Hematopoietic multipotent progenitor cell treated with erythropoietin and hydrocortisone succinate and interleukin-3 and kit ligand, for 17 days (in vitro differentiated cells): ENCODE measurements at places on chromosomes 5 and 9.
A peak's percentile ranks its signal among the peaks of the same experiment; 100 is the strongest.

- DNase-seq = no peak
Observed at GRCh38 chr5:1406681-1407640, 38.3 kb downstream of the SLC6A3 start.

GRCh38 chr5:134846641-134846960, 833 bp downstream of the C5orf24 start:
- DNase-seq = peak; percentile 37

- no peak for DNase-seq
Observed at GRCh38 chr9:95370064-95370463, 52.6 kb upstream of the FANCC start.

- DNase-seq = no peak
Observed at GRCh38 chr5:80834710-80835109, 125.5 kb upstream of the RASGRF2 start.

GRCh38 chr9:134486596-134486995, 155.0 kb upstream of the COL5A1 start:
- no peak for DNase-seq

DNA sequence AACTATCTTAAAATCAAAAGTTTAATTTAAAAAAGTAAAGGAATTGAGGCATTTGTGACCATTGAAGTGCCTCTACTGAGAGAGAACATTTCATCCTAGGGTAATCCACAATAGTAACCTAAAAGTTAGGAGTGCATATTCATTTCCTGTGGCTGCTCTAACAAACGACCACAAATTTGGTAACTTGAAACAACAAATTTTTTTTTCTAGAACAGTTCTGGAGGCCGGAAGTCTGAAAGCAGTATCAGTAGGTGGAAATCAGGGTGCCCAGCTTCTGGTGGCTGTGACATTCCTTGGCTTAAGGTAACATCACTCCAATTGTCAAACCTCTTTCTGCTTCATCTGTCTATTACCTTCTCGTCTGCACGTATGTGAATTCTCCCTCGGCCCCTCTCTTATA, 67.1 kb upstream of the SSBP2 start:
- no peak for DNase-seq

- no peak for DNase-seq
Observed at GRCh38 chr5:74538206-74538661, 102.3 kb downstream of the ENC1 start.

GRCh38 chr9:83367326-83367725, 170.9 kb downstream of the FRMD3 start:
- DNase-seq = no peak

DNA sequence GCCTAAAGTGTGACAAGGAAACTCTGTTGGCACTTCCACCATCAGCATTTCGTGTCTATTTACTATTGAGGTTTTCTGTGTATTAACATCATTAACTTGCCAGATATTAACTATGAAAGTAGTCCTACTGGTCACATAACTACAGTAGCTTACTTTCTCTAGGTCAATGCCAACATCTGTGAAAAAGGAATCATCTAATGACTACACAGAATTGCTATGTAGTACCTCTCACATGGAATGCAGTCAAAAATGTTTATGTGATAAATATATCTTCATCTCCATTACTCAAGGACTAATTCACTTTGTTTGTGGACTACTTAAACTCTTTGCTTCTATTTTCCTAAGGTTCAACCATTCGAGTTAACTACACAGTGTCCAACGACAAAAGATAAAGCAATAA, 2.1 kb downstream of the SCAI start:
- no peak for DNase-seq

DNA sequence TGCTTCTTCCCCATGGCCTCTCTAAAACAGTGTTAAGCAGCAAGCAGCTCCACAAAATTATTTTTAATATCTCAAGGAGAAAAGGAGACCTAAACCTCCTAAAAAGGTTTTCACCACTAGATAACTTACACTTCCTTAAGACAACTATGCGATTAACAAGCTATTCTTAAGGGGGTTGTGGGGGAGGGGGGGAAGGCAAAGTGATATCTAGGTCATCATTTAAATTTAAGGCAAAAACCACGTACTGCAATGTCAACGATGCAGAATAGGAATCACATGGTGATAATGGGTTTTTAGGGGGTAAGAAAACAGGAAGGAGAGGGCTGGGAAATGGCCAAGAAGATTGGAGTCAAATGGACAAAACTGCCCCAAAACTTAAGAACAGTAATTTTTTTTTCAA, 32.6 kb downstream of the CSNK1A1 start:
- DNase-seq = no peak

- no peak for DNase-seq
Observed at GRCh38 chr9:137027369-137028262, at the start of gene ABCA2. Gene ABCA2 (minus strand): TSS chr9:137028237. CDS start chr9:137028140, 97 bp downstream.

- no peak for DNase-seq
Observed at GRCh38 chr5:141574122-141574510, 44.7 kb downstream of the DIAPH1 start.

- DNase-seq = no peak
Observed at GRCh38 chr9:32454280-32454679, 69.8 kb downstream of the ACO1 start.

GRCh38 chr5:171599957-171600612, 180.6 kb downstream of the FGF18 start:
- no peak for DNase-seq

- no peak for DNase-seq
Observed at GRCh38 chr9:1747417-1747967, 267.7 kb upstream of the SMARCA2 start.

DNA sequence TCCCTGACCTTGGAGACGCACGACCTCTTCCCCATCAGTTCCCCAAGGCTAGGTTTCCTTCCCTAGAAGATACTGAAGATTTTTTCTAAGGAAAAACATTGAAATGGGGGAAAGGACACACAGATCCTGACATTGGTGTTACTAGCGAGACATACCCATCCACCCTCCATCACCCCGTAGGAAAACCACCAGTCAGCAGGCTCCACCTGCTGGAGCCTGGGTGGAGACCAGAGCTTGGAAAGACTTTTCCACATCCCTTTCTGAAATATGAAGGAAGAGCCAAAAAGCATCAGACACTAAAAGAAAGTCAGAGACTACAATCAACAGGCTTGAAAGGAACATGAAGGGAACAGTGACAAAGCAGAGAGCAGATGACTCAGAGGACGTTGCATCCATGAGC, 638.0 kb downstream of the IRX1 start:
- no peak for DNase-seq

DNA sequence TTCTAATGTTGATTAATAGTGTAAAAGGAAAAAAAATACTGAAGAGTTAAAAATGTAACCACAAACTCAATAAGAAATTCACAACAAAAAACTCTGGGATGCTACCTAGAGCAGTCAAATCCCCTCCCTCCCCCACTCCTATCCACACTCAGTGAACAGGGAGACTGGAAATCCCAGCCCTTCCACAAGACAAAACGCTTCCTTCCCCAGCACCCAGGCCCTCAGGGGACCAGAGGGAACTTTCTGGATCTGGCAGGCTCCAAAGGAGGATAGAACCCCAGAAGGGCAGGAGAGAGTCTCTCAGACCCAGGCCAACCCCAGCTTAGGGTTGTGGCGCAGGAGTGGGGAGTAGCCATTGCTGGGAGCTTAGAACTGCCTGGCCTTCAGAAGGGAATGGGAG, 55.0 kb downstream of the DCP2 start:
- DNase-seq = no peak

GRCh38 chr5:18023275-18023674, 389.0 kb downstream of the TAF11L14 start:
- DNase-seq = no peak

- DNase-seq = no peak
Observed at GRCh38 chr5:75356719-75357118, 19.7 kb downstream of the HMGCR start.

DNA sequence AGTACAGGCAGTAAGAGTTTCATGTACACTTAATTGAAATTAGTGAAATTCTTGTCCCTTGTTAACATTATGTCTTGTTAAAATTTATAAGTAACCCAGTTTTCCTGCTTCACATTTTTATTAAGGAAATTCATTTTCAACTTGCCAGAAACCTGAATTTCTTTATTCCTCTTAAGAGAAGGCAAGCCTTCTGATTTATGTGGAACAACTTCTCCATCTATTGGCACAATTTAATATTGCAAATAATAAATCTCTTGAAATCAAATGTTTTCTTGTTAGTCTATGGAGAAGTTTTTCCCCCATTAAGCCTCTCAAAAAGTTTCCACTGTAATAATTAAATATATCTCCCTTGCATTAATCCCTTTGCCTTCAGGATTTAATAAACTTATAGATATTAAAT, 33.8 kb upstream of the ACO1 start:
- no peak for DNase-seq

- no peak for DNase-seq
Observed at GRCh38 chr5:136364307-136364706, 1.0 kb downstream of the TRPC7 start.

DNA sequence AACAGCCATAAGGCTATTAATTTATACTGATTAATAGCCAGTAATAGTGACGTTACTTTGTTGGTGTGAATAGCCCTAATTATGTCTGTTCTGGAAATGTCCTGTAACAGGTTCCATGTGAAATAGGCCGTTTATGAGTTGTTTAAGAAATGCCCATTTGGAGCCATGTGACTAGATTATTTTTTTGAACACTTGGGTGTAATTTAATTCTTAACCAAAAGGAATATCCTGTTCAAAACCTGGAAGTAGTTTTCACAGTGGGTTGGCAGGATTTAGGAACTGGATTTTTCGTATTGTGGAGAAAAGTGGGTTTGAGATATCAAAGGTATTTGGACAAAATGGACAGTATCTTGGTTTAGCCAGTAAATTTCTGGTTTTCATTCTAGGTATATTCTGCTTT, 1.3 kb downstream of the TENT2 start:
- DNase-seq = no peak

DNA sequence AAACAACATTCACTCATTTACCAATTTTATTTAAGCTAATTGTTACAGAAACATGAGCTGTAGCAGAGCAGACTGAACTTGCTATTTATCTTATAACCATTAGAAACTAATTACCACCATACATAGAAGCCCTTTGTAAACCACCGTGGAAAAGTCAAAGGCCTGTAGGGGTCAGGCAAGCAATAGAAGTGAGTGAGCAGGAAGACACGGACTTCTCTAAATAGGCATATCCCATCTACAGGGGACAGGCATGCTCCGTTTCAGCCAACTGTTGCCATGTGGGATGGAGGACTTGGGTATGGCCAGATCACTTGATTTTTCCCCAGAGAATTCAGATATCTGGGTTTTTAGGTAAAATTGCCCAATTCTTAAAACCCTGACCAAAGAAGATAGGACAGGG, 44.8 kb downstream of the PRRC1 start:
- DNase-seq = no peak

DNA sequence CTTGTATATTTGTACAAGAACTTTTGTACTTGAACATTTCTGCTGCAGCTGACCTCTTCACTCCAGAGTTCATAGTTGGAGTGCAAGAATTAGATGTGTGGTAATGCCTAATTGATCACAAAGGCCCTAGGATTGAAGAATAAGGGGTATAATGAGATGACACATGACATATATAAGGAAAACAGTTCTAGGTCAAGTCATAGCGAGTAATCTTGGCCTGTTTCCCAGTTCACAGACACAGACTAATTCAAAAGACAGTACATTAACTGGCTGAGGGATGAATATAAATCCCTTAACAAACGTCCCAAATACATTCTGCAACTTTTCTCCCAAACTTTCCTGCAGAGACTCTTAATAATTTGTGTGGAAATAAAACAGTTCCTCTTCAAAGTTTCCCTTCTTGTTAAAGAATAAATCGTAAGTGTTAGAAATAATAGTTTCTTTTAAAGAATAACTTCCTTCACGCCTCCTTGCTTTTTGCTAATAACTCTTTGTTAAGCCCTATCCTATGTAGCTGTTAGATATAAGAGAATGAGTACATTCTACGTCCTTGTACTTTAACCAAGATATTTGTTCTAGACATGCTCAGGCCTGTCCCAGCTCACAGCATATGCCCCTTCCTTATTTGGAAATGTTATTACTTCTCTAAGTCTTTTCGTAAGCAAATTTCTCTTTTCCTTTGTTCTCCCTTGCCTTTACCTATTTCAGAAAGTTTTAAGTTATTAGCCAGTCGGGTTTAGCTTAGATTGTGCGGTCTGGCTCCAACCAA, 556.4 kb upstream of the CTNND2 start:
- no peak for DNase-seq

DNA sequence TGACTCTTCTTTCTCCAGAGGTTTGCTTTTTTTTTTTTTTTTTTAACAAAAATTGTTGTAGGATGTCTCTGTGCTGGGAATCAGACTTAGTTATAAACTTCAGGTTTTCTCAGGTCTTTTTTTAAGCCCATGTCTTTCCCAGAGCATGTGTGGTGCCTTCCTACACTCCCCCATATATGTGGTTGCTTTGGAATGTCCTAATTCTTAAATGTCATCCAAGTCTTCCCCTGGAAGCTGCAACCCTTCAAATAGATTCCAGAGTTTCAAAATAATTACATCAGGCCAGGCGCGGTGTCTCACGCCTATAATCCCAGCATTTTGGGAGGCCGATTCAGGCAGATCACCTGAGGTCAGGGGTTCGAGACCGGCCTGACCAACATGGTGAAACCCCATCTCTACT, 73.2 kb upstream of the FAM120A start:
- DNase-seq = no peak

DNA sequence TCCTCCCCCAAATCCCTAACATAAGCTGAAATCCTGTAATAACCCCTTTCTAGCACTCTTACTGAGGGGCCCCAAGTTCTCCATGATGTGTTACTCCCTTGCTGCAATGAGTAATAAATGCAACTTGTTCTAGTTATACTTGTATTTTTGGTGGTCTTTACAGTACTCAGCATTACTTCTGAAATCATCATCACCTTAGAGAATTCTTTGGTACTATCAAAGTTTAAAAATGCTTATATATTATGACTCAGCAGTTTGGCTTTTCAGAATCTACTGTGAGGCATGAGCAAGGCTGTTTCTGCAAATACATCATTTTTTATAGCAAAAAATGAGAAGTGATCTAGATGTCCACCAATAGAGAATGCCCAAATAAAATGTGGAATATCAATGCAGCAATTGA, 20.7 kb upstream of the ROPN1L start:
- peak; percentile 60 for DNase-seq

- no peak for DNase-seq
Observed at GRCh38 chr9:73434826-73435225, 283.2 kb downstream of the ANXA1 start.

DNA sequence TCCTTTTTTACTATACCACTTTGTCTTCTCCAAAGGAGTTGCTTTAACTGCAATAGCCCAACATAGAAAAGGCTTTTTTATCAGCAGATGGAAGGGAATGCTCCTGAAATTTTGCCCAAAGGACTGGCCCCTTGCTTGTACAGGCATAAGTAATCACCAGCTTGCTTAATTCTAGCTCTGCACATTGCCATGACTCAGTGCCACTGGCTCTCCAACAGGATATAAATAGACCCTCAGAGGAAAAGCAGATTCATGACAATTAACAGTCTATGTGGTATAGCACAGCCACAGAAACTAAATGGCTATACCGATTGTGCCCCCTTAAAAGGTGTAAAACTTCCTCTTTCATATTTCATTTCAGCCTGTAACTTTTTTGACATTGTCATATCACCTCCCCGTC, 227.0 kb downstream of the ZNF608 start:
- DNase-seq = no peak

DNA sequence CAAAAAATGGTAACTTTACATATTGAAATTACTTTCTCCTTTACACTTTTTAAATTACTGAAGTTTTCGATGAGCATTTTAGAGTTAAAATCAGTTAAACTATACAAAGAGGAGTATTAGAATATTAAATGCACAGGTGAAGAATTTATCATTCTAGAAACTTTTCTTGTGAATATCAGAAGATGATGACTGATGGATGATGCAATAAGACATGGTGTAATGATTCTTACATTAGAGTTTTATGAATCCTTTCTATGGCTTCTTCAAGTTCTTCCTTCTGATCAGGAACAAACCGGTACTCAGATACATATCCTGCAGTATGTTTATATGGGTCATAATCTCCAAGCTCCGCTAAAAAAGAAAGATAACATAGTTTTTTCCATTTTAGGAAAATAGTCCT, 154.4 kb downstream of the EPB41L4A start:
- no peak for DNase-seq
